ENCODE measurements at places on chromosomes 16 and 17.

DNA sequence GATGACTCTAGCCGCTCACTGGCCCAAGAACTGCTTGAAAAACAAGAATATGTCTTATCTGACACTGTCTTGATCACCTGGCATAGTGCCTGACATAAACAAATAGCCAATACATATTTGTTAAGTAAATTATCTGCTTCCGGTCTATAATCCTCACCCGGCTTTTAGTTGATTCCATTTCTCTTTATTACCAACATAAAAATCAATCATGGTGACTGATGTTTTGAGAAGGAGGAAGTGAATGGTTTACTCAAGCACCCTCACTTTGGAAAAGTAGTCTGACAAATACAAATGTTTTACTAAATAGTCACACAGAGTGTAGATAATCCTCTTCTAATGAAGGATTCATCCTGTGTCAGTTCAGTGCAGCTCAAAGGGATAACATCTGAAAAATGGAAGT, 47.0 kb downstream of the SKAP1 start:
- DNase-seq: no peak

GRCh38 chr16:53435066-53435688, 906 bp downstream of the RBL2 start:
- DNase-seq: peak; percentile 63

DNA sequence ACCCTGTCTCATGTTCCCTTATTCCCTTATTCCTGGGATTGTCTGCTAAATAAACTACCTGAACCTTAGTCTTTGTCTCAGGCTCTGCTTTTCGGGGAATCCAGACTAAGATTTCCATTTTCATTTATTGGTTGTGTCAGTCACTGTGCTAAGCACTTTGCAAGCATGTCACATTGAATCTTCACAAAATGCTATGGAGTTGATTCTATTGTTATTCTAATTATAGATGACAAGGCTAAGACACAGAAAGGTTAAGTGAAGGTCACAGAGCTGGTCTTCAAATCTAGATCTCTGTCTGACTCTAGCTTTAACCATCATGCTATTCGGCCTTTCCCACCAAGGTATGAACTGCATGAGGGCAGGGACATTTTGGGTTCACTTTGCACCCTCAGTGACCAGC, 13.4 kb upstream of the CES5A start:
- no peak for DNase-seq

- DNase-seq: no peak
Observed at GRCh38 chr17:59733697-59734096, 26.2 kb downstream of the VMP1 start.

DNA sequence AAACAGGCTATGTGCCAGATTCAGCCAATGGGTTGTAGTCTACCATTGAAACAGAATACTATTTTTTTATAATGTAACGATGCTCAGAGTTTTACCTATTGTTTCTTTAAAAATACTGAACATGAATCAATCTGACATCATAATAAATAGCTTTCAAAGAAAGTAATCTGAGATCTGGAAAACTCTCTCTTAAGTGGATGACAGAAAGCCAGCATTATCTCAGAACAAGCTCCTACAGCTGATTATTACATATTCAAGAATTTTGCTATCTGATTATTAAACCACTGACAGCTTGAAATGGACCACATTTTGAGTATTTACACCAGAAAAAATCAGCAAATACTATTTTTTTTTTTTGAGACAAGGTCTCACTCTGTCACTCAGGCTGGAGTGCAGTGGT, 484.2 kb upstream of the SOX9 start:
- no peak for DNase-seq

GRCh38 chr17:34980681-34981537, 597 bp downstream of the LIG3 start:
- DNase-seq: peak; percentile 94

GRCh38 chr17:82970818-82971590, 108.4 kb upstream of the METRNL start:
- DNase-seq: no peak

- no peak for DNase-seq
Observed at GRCh38 chr16:63457869-63458268, 1421.6 kb upstream of the CDH8 start.

- no peak for DNase-seq
Observed at GRCh38 chr16:87580855-87581261, 21.4 kb upstream of the JPH3 start.

GRCh38 chr16:29738514-29738913, 7.3 kb downstream of the C16orf54 start:
- DNase-seq: no peak

DNA sequence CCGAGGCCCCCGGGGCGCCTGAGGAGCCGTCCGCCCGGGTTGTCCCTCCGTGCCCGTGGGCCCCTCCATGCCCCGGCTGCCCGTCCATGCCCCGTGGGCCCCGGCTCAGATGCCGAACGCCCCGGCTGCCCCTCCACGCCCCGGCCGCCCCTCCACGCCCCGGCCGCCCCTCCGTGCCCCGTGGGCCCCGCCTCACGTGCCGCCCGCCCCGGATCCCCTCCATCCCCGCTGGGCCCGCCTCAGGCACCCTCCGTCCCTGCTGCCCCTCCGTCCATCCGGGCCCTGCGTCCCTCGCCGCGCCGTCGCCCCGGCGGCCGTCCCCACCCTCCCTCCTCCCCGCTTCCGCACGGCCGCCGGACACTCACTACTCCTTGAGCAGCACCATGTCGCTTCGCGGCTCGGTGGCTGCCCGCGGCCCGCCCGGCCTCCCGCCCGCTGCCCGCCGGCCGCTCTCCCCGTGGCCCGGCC, 382 bp downstream of the PITPNA start:
- no peak for DNase-seq

- DNase-seq: no peak
Observed at GRCh38 chr16:86288716-86289294, 221.5 kb upstream of the FOXF1 start.

DNA sequence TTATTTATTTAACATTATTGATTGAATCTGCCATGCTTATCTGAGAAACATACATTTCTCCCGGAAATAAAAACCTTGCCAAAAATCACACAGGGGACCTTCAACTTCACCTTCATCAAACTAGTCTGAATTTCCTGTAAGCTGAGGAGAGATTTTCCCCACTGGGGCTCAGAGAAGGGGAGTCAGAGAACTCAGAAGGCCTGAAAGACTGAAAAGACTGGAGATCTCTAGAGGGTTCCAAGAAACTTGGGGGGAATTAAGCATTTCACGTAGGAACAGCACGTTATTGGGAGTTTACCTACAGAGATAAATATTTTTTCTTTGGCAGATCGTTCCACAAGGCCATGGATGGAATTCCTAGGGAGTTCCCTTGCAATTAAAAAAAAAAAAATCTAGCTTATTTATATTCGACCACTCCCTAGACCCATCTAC, 528 bp upstream of the NOL11 start:
- no peak for DNase-seq

DNA sequence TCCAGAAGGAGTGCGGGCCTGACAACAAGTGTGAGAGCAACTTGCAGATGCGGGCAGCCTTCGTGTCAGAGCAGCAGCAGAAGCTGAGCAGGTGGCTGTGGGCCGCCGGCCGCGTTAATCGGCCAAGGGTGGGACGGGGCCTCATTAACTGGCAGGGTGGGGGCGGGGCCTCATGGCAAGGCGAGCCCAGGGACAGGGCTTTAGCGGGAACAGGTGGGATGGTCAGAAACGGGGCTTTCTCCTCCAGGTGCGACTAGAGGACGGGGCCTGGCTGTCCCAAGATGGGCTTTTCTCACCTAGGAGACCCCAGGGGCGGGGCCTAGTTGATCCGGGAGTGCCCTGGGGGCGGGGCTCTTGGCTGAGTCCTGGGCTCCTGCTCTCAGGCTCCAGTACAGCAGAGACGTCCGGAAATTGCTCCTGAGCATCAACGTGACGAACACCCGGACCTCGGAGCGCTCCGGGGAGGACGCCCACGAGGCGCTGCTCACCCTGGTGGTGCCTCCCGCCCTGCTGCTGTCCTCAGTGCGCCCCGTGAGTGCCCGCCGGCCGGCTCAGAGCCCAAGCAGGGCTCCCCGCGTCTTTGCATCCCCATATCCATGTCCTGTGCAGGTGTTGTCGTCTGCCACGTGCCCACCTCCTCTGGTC, 18.4 kb upstream of the PDK2 start:
- DNase-seq: no peak

DNA sequence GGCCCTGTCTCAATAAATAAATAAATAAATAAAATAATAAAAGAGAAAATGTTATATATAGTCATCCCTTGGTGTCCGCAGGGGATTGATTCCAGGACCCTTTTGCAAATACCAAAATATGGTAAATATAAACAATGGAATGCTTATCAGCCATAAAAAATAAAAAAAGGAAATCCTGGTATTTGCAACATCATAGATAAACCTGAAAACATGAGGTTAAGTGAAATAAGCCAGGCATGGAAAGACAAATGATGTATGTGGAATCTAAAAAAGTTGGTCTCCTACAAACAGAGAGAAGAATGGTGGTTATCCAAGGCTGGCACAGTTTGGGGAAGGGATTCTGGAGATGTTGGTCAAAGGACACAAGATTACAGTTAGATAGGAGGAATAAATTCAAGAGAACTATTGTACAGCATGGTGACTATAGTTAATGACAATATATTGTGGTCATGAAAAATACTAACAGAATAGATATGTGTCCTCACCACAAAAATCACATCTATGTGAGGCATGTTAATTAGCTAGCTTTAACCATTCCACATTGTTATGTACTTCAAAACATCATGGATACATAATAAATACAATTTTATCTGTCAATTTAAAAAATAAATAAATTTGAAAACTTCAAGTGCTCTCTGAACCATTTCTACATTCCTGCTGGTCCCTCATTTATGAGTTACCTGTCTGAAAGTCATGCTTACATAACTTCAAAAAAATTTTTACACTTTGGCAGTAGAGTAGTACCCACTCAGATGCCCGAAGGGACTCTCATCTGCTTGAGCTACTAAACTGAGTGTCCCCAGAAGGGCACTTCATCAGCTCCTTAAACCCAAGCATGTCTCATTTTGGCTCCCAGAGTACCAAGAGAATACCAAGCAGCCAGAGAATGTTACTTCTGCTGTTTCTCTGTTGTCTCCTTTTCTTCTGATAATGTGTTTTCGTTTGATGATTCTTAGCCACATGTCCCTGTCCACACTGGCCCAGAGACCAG, 26.6 kb downstream of the N4BP1 start:
- no peak for DNase-seq

- no peak for DNase-seq
Observed at GRCh38 chr17:19470530-19471261, 59.7 kb downstream of the RNF112 start.

GRCh38 chr17:19433255-19433654, 22.2 kb downstream of the RNF112 start:
- no peak for DNase-seq

DNA sequence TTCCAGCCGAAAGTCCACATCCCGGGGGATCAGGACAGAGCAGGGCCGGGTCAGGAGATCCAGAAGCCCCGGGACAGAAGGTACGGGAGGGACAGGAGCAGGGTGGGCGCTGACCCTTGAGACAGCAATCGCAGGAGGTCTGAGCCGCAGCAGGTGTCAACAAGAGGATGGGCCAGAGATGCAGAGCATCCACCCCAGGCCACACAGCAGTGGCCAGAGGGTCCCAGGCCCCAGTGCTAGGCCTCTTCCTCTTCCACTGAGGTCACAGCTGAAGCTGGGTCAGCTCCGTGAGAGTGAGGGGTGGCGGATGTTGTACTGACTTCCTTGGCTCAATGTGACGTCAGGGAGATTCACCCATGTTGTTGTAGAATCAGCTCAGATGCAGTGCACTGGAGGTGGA, 8.7 kb upstream of the RNF213 start:
- no peak for DNase-seq

GRCh38 chr17:50381920-50382319, 8.9 kb downstream of the EME1 start:
- no peak for DNase-seq

DNA sequence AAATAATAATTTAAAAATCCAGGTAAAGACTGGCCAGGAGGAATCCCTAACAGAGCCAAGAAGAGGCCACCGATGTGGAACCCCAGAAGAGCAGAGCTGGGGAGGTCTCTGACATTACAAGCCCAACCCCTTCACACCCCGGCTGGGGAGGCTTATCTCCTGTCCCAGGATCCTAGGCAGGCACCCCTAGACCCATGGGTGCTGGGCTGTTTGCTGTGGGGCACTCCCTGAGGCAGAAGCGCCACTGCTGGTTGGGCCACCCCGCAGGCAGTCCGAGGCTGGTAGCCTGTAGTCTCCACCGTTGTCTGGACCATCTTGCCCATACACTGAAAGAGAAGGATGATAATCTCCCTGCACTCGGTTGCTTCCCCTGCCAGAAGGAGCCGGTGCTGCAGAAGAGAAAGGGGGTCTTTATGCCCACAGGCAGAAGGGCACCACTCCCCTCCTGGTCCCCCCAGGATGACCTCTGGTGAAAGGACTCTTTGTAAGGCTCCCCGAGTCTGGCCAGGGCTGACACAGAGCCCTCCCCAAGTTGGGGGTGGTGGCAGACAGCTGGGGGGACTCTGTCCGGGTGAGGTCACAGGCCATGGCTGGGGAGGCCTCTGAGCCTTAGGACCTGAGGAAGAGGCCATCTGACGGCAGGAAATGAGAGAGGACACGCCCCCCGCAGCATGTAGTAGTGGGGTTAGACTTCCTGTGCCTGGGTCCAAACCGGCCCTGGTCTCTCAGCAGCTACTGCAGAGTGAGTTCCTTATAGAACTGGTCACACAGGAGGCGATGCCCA, 34.2 kb downstream of the CFAP20 start:
- no peak for DNase-seq

GRCh38 chr17:44037471-44037870, 22.7 kb upstream of the TMEM101 start:
- no peak for DNase-seq

All from C1 segment of cervical spinal cord (tissue), 14 donors.